ENCODE measurements at places on chromosomes 16 and 17.

- peak; percentile 86 for DNase-seq
Observed at GRCh38 chr17:63984651-63985386, 12.1 kb upstream of the SCN4A start.

DNA sequence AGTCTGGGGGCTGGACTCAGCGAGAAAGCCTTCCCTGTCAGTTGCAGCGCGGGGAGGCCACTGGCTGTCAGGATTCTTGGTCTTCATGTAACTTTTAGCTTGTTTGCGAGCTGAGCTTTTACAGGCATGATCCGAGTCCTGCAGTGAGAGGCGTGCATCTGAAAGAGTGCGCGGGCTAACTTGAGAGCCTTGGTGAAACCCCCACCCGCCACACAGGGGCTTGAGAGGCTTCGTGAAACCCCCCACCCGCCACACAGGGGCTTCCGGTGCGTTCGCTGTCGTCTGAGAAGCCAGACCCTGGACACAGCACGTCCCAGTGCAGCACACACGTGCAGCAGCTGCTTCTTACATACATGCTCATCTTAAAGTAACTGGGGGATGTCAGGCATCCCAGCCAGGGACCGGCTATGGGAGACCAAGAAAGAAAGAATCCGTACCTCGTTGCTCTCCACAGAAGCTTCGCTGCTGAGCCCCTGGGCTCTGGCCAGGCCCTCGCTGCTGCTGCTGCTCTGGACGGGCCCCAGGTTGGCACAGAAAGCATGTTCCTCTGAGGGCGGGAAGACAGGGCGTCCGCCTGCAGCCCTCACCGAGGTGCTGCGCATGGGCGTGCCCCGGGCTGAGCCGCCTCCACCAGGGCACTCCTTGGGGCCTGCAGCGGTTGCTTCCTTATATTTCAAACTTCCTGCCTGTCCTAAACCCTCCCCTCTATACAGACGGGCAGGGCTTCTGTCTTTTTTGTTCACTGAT, 7.8 kb downstream of the NUDT16L1 start:
- DNase-seq, result no peak

DNA sequence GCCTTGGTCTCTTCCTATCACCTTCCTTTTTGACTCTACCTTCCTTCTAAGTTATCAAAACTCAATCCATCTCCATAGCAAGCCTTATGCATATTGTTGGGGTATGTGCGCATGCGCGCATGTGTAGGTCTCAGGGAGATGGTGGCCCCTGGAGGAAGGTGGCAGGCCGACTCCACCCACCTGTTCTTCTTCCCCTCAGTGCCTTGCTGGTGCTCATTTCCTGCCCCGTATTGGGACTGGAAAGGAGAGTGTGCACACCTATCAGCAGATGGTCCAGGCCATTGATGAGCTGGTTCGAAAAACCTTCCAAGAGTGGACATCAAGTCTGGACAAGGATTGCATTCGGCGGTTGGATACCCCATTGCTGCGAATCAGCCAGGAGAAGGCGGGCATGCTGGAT, 25.2 kb downstream of the DNAH2 start:
- no peak for DNase-seq

DNA sequence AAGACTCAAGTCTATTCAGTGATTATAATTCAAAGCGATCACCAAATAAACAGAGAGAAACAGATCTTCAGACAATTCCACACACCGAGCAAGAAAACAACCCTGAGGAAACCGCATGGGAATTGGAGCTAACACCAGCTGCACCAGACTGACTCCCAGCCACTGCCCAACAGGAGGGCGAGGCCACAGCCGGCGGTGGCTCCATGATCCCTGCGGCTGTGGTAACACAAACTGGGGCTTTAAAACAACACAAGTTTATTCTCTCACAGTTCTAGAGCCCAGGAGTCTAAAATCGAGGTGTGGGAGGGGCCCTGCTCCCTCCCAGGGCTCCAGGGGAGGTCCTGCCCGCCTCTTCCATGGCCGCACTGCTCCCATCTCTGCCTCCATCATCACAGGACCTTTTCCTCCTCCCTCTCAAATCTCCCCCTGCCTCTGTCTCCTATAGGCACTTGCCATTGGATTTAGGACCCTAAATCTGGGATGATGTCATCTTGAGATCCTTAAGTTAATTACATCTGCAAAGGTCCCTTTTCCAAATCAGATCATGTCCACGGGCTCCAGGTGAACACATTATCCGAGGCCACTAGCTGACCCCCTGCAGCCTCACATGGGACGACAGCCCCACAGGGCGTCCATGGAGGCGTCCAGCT, 9.7 kb upstream of the HEXD start:
- no peak for DNase-seq

GRCh38 chr16:25260416-25260815, 2.8 kb upstream of the ZKSCAN2 start:
- DNase-seq, result no peak

Measured in RPMI7951 (cell line).